ENCODE measurements at places on chromosomes 6 and 20. TPM values are rescaled to one million over a fixed set of nuclear protein-coding genes. Genes with fewer than 3 reads are reported as not detected.

DNA sequence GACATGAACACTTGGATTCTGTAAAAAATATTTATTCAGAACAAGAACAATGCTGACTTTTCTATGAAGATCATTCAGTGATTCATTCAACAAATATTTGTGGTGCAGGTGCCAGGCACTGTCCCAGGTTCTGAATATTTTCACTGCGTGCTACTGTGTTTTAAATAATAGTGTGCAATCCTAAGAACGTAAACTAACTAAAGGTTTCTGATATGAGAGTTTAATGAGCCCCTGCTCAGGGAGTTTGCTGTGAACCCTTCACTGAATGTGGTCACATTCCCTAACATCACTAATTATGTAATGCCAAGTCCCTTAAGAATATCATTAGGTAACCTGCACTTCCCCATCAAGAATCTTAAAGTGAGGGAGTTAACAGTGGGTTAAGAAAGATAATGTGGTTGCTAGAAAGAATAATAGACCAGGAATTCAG is 1.7 kb upstream of the TMEM170B start:
- no peaks in the 10 kb centered on the region for H3K4me1 ChIP-seq
- no peak overlapping the region for H3K27ac ChIP-seq
- H3K36me3 ChIP-seq, result no peaks in the 10 kb centered on the region
- H3K27me3 ChIP-seq, result no peaks in the 10 kb centered on the region
- DNase-seq, result no peak
- H3K4me3 ChIP-seq, result no peak overlapping the region

DNA sequence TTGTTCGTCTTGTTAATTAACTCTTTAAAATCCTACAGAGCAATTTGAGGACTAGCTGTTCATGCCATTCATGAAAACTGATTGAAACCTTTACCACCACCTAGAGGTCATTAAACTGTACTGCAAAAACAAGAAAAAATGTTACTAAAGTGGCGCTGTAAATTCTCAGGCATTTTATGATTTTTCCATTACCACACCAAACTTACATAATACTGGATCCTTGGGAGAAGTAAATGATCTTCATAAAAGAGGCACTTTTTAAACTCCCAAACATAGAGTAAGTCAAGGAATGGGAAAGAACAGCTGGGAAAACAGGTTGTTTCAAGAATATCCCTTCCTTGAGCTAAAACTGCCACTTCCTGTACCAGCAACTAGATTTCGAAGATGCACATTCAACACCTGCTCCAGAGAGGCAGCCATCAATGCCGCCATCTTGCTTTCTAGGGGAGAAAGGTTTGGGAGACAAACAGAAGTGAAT is 54.3 kb downstream of the MYLIP start:
- no peaks in the 10 kb centered on the region for H3K4me1 ChIP-seq
- H3K27me3 ChIP-seq, result no peaks in the 10 kb centered on the region
- no peak overlapping the region for H3K4me3 ChIP-seq
- peak overlapping the region; percentile 69 for H3K27ac ChIP-seq
- H3K36me3 ChIP-seq, result no peaks in the 10 kb centered on the region
- DNase-seq, result no peak

CCR6 gene
- not detected for total RNA-seq

DNA sequence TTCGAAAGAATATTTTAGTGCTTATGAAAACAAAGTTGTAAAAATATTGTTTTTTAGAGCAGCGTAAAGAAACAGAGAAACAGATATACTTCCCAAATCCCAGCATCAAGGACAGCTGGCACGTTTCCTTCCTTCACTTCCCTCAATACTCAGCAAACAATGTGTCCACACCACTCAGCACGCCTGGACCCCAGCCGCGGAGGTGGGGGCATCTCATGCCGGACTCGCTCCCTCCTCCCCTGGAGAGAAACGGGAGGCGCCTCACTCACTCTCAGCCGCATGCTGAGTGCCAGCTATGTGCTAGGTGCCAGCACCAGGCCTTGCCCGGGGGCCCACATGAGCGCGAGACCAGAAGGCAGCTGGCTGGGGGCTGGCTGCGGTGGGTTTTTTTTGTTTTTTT is 34.7 kb downstream of the SLC2A4RG start:
- no peaks in the 10 kb centered on the region for H3K36me3 ChIP-seq
- no peak overlapping the region for H3K4me3 ChIP-seq
- no peaks in the 10 kb centered on the region for H3K27me3 ChIP-seq
- no peak for DNase-seq

GRCh38 chr20:58179432-58180099 is 48.9 kb downstream of the ANKRD60 start:
- peak overlapping the region; percentile 13 for H3K27ac ChIP-seq
- peak overlapping the region; percentile 30 for H3K4me3 ChIP-seq

NKX2-2 gene
- not detected for total RNA-seq

DNA sequence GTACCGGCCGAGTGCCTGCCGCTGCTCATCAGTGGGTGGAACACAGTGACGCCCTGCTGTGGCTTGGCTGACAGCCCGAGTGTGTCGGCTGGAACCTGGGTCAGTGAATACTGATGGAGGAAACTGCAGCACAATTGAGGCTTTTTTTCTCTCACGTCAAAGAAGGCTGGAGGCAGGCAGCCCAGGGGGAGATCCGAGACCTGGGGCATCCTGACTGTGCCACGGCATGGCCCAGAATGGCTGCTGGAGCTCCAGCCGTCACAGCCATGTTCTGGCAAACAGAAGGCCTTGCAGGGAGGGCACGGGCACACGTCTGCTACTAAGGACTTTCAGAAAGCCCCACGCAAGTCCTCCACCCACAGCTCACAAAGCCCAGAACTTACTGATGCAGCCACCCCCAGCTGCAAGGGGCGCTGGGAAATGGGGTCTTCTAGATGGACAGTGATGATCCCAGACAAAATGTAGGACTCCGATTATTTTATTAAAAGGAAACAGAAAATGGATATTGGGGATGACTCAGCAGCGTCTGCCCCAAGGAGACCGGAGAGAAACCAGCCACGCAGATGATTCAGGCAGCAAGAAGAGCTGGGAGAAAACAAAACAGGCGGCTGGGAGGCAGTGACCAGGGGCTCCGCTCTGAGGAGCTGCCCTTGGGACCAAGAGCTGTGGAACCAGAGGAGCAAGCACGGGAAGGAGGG is 140.0 kb downstream of the TAF4 start:
- no peaks in the 10 kb centered on the region for H3K4me1 ChIP-seq
- DNase-seq, result no peak
- no peak overlapping the region for H3K4me3 ChIP-seq

GRCh38 chr6:12232339-12232738 is 57.8 kb upstream of the EDN1 start:
- H3K27me3 ChIP-seq, result no peaks in the 10 kb centered on the region
- no peak overlapping the region for H3K27ac ChIP-seq
- DNase-seq, result no peak
- no peaks in the 10 kb centered on the region for H3K4me1 ChIP-seq
- no peaks in the 10 kb centered on the region for H3K36me3 ChIP-seq

UBE2C gene
- total RNA-seq, result not detected

DNA sequence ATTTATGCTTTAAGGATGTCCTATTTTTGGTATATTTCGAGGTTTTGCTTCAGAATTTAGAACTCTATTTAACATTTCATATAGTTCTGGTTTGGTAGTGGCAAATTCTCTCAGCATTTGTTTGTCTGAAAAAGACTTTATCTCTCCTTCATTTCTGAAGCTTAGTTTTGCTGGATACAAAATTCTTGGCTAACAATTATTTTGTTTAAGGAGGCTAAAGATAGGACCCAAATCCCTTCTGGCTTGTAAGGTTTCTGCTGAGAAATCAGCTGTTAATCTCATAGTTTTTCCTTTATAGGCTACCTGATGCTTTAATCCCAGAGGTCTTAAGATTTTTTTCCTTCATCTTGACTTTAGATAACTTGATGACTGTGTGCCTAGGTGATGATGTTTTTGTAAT is 162.7 kb upstream of the B3GAT2 start:
- H3K36me3 ChIP-seq, result no peaks in the 10 kb centered on the region
- no peak for DNase-seq
- H3K4me3 ChIP-seq, result no peak overlapping the region
- H3K4me1 ChIP-seq, result no peaks in the 10 kb centered on the region

GRCh38 chr6:70538376-70538775 is 28.4 kb upstream of the SDHAF4 start:
- no peaks in the 10 kb centered on the region for H3K36me3 ChIP-seq
- no peak overlapping the region for H3K4me3 ChIP-seq
- H3K27me3 ChIP-seq, result no peaks in the 10 kb centered on the region
- no peaks in the 10 kb centered on the region for H3K4me1 ChIP-seq
- DNase-seq, result no peak

GRCh38 chr20:51634877-51635276 is 92.4 kb upstream of the NFATC2 start:
- no peaks in the 10 kb centered on the region for H3K36me3 ChIP-seq
- H3K27ac ChIP-seq, result peak overlapping the region; percentile 99
- H3K4me3 ChIP-seq, result no peak overlapping the region
- no peak for DNase-seq
- H3K4me1 ChIP-seq, result peaks cover 7% of the 10 kb centered on the region

- no peaks in the 10 kb centered on the region for H3K27me3 ChIP-seq
- peak; percentile 51 for DNase-seq
- no peak overlapping the region for H3K4me3 ChIP-seq
- no peaks in the 10 kb centered on the region for H3K4me1 ChIP-seq
- no peaks in the 10 kb centered on the region for H3K36me3 ChIP-seq
- H3K27ac ChIP-seq, result peak overlapping the region; percentile 54
Observed at GRCh38 chr20:55977690-55978459, 27.4 kb downstream of the CBLN4 start.

HSPA12B gene
- 4.7 TPM for total RNA-seq

KHDC3L gene
- total RNA-seq, result not detected

- H3K27ac ChIP-seq, result peak overlapping the region; percentile 77
- DNase-seq, result no peak
- H3K4me3 ChIP-seq, result no peak overlapping the region
- H3K4me1 ChIP-seq, result no peaks in the 10 kb centered on the region
- H3K36me3 ChIP-seq, result no peaks in the 10 kb centered on the region
- H3K27me3 ChIP-seq, result no peaks in the 10 kb centered on the region
Observed at GRCh38 chr20:31476643-31477215, 1.6 kb downstream of the REM1 start.

DNA sequence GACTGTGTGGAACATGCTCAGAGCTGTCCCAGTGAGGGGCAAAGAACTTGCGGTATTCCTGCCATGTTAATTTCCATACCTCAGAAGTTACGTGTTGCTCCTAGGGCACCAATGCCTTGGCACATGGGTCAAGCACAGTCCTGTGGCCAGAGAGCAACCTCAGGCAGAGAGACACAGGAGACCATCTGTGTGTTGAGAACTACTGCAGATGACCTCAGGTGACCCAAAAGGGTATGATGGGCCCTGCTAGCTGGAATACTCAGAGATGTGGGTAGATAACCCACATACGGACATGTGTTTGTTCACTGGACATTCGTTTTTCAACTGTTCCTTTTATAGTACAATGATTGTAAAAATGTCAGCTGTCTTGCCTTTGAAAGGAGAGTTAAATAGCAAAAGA is 71.5 kb upstream of the BMP2 start:
- H3K4me3 ChIP-seq, result no peak overlapping the region
- no peaks in the 10 kb centered on the region for H3K36me3 ChIP-seq

DPPA5 gene
- not detected for total RNA-seq

- no peak for DNase-seq
- H3K27ac ChIP-seq, result peak overlapping the region; percentile 75
- H3K27me3 ChIP-seq, result no peaks in the 10 kb centered on the region
- H3K36me3 ChIP-seq, result no peaks in the 10 kb centered on the region
Observed at GRCh38 chr6:21807299-21808044, 213.9 kb downstream of the SOX4 start.

DNA sequence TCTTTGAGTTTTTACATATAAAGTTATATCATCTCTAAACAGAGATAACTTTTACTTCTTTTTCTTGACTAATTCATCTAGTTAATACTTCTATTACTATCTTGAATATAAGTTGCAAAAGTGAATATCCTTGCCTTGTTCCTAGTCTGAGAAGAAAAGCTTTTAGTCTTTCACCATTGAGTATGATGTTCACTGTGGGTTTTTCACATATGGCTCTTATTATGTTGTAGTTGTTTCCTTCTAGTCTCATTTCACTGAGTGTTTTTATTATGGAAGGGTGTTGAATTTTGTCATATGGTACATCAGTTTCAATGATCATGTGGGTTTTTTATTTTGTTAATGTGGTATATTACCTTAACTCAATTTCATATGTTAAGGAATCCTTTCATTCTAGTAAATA is 488.3 kb downstream of the COL12A1 start:
- no peak overlapping the region for H3K27ac ChIP-seq
- H3K4me3 ChIP-seq, result no peak overlapping the region
- no peak for DNase-seq
- no peaks in the 10 kb centered on the region for H3K36me3 ChIP-seq

GRCh38 chr20:48594533-48594932 is 233.3 kb downstream of the PREX1 start:
- no peak for DNase-seq
- H3K36me3 ChIP-seq, result no peaks in the 10 kb centered on the region
- H3K4me3 ChIP-seq, result no peak overlapping the region
- H3K27ac ChIP-seq, result no peak overlapping the region
- H3K4me1 ChIP-seq, result no peaks in the 10 kb centered on the region

- no peak for DNase-seq
- H3K4me1 ChIP-seq, result no peaks in the 10 kb centered on the region
- H3K27me3 ChIP-seq, result no peaks in the 10 kb centered on the region
- no peaks in the 10 kb centered on the region for H3K36me3 ChIP-seq
Observed at GRCh38 chr6:15305909-15306308, 60.0 kb downstream of the JARID2 start.

- no peaks in the 10 kb centered on the region for H3K27me3 ChIP-seq
- H3K27ac ChIP-seq, result no peak overlapping the region
- no peak for DNase-seq
- H3K36me3 ChIP-seq, result no peaks in the 10 kb centered on the region
Observed at GRCh38 chr6:41201764-41202173, 820 bp upstream of the TREML2 start.

THBS2 gene
- 176 TPM for total RNA-seq

- no peaks in the 10 kb centered on the region for H3K27me3 ChIP-seq
- DNase-seq, result no peak
- H3K4me3 ChIP-seq, result no peak overlapping the region
- no peaks in the 10 kb centered on the region for H3K36me3 ChIP-seq
Observed at GRCh38 chr6:42774201-42774600, 7.7 kb upstream of the BICRAL start.

DNA sequence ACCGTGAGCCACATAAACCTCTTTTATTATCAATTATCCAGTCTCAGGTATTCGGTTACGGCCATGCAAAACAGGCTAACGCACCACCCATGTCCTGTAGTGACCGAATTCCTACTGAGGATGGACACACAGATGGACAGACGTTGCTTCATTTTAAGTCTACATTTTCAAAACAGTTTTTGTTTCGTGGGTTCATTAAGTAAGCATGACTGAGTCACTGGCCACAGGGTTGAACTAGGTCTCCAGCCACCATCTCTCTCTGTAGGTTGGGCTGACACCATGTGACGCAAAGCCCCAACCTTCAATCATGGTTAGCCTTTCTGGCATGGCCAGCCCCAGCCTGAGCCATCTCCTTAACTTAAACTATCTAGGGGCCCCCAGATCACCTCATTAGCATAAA is 110.0 kb upstream of the SLC22A23 start:
- no peak overlapping the region for H3K4me3 ChIP-seq
- H3K4me1 ChIP-seq, result no peaks in the 10 kb centered on the region
- DNase-seq, result no peak
- H3K36me3 ChIP-seq, result no peaks in the 10 kb centered on the region

Measured in uterus (tissue), 4 donors.